ENCODE measurements at places on chromosomes 16 and 17.
A peak's percentile ranks its signal among the peaks of the same experiment; 100 is the strongest.

DNA sequence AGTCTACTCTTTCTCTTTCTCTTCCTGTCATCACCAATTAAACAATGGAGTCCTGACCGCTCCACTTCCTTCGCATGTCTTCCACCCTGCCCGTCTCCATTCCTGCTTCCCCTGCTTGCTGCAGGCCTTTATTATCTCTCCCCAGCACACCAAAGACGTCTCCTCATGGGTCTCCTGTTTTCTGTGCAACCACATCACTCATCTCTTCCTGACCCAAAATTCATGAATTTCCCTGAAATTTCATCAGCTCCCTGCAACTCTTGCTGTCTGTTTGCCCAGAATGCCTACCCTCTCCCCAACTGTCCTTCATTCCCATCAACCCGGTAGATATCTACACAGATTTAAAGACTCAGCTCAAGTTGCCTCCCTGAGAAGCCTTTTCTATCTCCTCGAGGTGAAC is 76.7 kb upstream of the ALOX12 start:
- no peak for DNase-seq

GRCh38 chr17:65246252-65246651 is 109.1 kb downstream of the RGS9 start:
- no peak for DNase-seq

GRCh38 chr17:81599719-81600486 is 37.0 kb downstream of the NPLOC4 start:
- DNase-seq, result no peak

DNA sequence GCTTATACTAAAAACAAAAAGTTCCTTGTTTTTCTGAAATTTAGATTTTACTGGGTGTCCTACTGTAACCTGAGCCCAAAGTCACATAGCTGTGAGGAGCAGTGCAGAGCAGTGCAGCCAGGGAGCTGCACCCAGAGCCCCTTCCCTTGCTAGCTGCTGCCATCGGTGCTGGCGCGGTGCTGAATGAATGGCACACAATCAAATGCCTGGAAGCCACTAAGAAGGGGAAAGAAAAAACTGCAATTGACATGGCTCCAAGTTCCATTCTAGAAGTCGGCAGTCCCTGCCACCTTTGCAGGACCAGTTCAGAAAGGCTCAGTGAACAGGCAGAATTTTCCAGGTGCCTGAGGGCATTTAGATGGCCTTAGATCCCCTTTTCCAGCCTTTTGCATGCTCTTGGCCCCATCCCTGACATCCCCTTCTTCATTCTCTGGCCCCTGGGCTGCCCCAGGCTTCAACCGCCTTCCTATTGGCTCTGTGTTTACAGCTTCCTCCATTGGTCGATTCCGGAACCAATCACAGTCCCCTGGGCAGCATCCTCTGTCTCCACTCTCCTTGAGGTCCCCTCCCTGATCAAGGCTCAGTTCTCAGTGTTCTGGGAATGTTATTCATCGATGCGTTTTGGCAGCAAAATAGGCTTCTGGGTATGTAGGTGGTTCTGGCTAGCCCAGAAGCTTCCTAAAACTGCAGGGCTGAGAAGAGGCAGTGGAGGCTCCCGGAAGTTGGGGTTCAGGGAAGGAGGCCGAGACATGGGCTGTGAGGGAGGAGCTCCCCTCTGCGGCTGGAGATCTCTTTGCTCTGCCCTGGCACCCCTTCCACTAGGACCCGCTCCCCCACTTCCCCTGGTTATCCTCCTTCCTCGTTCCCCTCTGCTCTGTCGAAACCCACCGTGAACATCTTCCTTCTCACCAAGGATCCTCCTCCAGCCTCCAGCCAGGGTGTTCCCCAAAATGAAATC is 37.9 kb downstream of the ATP2C2 start:
- DNase-seq, result peak; percentile 79

DNA sequence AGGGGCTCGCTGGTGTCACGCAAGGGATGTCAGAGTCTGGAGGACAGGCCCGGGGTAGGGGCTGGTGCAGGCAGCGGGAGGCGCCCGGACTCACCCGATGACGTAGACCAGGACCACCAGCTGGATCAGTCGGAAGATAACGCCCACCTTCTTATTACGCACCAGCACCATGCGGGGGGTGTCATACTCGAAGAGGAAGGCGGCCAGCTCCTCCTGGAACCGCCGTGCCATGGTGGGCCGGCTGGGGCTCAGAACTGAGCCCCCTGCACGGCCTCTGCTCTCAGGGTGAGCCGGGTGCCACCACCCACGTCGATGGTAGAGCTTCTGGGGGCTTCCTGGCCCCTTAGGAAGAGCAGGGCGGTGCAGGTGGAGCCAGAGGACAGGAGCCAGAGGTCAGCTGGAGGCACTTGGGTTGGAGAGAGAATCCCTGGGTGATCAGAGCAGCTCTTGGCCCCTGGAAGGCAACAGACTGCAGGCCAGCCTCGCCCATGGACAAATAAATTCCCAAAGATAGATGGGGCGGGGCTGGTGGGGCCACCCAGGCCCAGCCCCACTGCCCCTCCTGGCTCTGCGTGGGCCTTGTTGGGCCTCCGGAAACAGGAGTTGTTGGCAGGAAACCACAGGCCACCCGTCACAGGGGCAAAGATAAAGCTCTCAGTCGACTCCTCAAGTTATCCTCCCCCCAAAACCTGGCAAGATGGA is at the start of gene P2RX1:
TSS of gene P2RX1 (minus strand) at position 471 of the 702 bp plus-strand sequence. CDS start at position 231, 240 bp downstream.
- no peak for DNase-seq

DNA sequence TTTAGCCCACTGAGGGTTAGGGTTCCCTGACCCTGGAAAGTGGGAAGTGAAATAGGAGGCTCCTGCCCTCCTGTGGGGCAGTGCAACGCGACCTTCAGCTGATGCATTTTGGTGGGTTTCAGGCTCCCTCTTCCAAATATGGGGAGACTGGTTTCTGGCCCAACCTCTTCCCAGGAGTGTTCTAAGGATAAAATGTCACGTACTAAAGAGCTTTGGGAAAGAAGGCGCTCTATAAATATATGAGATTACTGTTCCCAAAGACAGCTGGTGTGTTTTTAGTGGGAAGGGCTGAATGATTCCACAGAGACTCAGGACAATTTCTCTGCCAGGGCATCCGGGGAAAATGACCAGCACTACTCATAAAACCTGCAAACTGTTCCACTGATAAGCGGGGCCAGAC is 9.8 kb downstream of the SLC35B1 start:
- DNase-seq, result no peak

DNA sequence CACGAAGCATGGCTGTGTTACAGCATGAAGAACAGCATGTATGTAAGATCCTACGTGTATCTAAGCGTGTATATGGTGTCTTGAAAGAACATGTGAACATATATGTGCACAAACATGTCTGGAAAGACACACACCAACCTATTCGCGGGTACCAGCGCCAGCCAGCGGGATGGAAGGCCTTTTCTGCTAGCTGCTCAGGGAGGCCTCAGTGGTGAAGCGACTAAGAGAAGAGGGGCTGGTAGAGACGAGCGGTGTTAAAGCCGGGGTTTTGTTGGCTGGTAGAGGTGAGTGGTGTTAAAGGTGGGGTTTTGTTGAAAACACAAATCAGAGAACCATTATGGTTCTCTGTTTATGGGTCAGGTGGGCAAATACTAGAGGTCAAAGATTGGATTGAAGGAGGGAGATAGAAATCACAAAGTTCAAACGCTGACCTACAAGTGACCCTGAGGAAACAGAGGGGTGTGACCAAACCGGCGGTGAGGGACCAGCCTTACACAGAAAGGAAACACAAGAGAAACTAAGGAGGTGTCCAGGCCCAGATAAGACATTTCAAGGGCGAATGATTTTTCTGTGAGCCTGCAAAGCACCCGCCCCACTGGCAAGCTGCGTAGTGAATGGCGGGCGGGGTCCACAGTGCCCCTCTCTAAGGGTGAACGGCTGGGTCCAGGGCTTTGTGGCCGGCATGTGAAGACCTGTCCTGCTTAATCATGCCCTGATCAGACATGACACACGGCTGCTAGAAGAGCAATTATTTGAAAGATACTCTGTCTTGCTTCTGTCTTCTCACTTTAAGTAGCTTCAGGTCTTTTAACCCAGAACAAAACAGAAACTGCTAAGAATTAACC is 8.1 kb downstream of the ZCCHC14 start:
- DNase-seq, result no peak

- no peak for DNase-seq
These were observed 102.6 kb downstream of the ZNF778 start for GRCh38 chr16:89319886-89320781.

DNA sequence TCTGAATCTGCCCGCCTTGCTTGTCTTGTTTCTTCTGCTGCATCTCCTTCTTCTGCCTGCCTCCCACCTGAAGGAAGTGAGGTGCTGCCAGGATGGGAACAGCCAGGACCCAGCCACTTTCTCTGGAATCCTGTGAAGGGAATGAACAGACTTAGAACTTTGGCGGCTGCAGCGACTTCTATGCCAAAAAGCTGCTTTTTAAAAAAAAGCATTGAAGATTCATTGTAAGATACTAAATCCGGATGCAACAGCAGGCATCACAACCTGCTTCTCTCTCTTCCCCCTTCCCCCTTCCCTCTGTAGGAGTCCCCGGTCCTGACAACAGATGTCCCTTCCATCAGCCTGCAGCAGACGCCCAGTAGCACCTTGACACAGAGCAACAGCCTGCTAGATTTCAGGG is 176.3 kb downstream of the HS3ST4 start:
- DNase-seq, result no peak

DNA sequence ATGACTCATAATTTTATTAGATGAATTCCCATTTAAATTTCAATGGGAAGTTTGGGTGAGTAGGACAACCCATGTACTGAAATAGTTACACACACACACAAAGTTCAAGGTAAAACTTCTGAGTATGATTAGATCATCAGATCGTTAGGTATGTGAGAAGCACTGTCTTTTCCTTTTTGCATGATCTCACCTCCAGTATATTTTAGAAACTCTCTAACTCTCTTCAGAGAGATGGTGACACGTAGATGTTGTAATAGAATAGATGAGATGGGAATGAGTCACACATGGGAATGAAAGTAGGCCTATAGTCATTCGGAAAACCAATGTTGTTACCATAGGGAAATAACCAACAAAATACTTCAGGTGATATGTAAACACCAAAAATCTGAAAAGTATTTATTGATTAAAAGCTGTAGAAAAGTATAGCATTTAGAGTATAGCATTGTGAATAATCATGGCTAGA is 22.2 kb downstream of the KRT23 start:
- DNase-seq, result no peak

GRCh38 chr16:86533767-86534351 is 21.2 kb downstream of the MTHFSD start:
- no peak for DNase-seq

GRCh38 chr17:64767269-64767997 is 105.3 kb upstream of the SMURF2 start:
- DNase-seq, result no peak

DNA sequence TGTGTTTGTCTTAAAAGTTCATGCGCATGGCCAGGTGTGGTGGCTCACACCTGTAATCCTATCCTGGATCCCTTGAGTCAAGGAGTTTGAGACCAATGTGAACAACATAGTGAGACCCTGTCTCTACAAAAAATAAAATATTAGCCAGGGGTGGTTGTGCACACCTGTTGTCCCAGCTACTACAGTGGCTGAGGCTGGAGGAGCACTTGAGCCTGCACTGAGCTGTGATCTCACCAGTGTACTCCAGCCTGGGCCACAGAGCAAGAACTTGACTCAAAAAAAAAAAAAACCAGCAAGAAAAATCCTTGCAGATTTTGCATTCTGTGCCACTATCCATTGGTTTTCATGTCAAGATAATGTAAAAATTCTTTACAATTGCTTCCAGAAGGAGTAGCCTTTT is 8.2 kb downstream of the KSR1 start:
- no peak for DNase-seq

DNA sequence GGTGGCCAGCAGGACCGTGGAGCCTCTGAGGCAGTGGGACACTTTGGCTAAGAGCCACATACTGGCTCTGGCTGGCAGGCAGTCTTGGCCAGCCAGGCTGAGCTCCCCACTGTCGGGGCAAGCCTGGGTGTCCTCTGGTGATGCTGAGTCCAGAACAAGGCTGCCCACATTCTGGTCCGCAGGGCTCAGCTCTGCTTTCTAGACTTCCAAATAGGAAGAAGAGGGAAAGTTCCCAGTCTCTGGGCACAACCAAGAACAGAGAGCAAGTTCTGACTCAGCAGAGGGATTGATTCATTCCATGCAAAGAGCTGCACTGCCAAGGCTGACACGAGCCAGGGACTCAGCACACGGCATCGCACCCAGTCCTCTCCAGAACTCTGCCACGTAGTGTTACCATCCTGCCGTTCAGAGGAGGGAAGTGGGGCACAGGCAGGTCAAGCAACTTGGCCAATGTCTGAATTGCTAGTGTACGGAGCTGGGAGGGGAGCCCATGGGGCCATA is 58.9 kb downstream of the NOS2 start:
- DNase-seq, result no peak

- no peak for DNase-seq
These were observed 4.7 kb upstream of the NDEL1 start for GRCh38 chr17:8430966-8431365.

GRCh38 chr16:19517424-19518089 is 4.3 kb downstream of the GDE1 start:
- DNase-seq, result no peak

DNA sequence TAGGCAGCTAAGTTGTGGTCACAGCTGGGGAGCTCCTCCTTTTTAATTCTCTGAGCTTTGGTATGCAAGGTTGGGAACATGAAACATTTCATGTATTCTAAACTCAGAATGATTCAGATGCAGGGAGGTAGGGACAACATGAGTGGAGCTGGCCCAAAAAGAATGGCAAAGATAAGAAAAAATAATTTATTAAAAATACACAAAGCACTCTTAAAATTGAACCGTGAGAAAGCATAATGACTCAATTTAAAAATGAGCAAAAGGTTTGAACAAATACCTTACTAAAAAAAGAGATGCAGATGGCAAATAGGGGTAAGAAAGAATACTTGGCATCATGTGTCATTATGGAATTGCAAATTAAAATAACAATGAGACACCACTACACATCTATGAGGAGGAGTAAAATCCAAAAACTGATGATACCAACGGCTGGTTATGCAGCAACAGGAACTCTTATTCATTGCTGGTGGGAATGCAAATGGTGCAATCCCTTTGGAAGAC is 175.6 kb upstream of the IRX3 start:
- DNase-seq, result no peak

GRCh38 chr17:37274461-37274860 is 101.3 kb upstream of the C17orf78 start:
- no peak for DNase-seq

DNA sequence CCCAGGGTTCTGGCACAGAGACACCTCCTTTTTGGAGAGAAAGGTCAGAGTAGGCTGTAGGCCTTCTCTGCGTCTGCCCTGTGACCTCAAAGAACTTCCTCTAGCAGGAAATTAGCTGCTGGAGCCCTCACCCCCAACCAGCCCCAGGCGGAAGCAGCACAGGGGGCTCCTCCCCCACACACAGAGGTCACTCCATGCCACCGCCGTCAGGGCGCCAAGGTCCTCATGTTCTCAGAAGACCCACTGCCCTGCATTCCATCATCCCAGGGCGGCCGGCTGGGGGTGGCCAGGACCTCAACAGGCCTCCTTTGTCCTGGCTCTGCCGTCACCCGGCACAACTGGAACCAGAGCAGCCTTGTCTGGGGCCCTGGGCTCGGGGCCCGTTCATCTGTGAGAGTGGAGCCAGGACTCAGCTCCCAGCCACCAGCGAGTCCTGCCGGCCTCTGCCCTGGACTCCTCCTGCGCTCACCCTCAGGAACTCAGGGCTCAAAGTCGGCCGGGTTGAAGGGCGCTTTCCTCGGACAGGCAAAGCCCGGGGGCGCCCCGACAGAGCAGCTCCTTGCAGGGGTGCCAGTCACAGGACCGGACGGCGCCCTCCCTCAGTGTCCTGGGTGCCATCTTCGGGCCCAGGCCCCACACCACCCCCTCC is 1.2 kb downstream of the TMC6 start:
- DNase-seq, result peak; percentile 90

All from caudate nucleus (tissue), 63 donors.